ENCODE measurements at places on chromosomes 4 and X.

DNA sequence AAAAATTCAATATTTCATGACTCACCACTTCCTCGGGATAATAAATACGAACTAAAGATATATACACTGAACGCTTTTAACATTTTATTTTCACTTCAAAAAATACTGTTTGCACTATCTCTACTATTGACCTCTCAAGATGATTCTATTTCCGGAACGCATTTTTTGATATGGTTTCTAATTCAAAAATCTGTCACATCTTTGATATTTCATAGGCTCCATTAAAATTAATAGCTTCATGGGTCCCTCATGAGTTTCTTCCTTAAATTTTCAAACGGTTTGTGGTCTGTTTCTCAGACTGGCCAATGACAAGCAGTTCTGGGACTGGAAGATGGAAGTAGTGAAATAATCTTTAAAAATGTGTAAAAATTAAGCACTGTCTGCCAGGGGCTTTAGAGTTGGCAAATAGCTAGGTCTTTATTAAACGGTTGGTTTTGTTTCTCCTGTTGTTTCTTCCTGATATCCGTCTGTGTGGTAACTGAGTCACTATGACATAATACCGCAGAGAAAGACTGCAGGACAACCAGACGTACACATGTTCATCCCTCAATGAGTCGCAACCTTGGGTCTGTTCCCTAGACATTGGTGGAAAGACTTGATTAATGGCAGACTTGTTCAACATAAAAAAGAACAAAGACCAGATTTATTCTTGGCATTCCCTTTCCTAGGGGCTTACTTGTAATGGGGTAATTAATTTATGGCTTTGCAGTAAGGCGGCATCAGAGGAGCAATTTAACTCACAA lies 133.8 kb downstream of the PALLD start:
- no peak for DNase-seq

DNA sequence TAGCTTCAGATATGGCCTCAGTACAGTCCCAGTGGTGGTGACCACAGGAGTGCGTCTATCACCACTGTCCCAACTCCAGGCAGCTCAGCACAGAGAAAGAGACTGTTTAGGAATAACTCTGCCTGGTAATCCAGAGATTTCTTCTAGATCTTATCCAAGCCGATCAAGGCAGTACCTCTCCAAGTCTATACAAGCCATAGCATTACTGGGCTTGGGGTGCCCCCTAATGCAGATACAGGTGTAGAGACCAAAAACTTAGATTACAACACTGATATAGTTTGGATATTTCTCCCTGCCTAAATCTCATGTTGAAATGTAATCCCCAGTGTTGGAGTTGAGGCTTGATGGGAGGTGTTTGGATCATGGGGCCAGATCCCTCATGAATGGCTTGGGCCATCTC lies 100.9 kb downstream of the PTCHD1 start:
- DNase-seq: no peak

GRCh38 chrX:10039821-10040793 lies 72.9 kb downstream of the CLDN34 start:
- no peak for DNase-seq

DNA sequence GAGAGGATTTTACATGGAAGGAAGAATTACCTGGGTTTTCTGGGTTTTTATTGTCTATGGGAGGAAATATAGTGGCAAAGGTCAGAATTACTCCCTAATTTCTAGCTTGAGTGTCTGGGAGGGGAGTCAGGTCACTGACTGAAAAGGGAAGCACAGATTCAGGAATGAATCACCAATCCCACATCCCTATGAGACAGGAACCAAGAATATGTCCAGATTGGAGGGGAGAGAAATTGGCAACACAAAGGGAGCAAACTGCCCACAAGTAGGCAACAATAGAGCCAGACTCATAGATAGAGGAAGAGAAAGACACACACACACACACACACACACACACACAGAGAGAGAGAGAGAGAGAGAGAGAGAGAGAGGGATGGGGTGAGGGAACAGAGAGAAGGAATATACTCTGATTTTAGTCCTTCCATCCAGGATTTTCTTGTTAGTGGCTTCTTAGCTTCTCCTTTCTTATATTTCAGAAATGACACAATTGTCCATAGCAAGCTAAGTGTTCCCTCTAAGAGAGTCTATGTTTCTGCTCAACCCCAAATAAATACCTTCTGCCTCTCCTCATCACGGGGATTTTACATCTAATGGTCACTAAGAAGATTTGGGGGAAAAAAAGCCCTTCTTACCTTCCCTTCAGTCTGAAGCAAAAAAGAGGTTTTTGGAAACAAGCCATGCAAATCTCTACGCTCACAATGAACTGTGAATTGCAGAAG lies 12.0 kb downstream of the P2RY10 start:
- no peak for DNase-seq

- no peak for DNase-seq
Observed at GRCh38 chr4:168878623-168879022, 131.4 kb downstream of the CBR4 start.

DNA sequence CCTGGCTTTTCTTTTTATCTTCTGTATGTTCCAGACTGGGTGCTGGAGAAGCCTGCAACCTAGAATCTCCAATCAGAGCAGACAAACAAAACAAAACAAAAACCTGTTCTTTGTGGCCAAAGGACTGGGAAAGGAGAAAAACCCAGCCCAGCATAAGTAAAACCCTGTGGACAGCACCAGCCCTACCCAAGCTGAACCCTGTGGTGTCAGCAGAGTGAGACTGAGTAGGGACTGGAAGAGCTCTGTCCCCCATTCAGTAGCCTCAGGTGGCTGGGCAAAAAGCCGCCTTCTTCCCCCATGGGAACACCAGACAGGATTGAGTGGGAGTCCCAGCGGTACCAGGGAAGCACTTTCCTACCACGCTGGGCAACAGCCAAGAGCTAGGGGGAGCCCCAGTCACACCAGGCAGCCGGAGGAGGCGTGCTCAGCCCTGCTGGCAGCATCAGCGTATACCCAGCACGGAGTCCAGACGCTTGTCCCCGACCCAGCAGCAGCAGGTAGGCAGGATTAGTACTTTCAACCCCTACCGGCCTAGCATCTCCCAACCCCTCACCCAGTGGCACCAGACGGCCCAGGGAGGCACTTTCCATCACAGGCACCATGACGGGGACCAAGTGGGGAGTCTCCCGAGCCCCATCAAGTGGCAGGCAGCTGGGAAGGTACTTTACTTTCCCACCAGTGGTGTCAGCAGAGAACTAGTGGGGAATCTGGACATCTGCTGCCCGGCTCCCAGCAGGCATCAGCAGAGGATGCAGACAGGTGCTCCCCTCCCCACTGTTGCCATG lies 8.6 kb upstream of the JADE3 start:
- DNase-seq: peak; percentile 66

DNA sequence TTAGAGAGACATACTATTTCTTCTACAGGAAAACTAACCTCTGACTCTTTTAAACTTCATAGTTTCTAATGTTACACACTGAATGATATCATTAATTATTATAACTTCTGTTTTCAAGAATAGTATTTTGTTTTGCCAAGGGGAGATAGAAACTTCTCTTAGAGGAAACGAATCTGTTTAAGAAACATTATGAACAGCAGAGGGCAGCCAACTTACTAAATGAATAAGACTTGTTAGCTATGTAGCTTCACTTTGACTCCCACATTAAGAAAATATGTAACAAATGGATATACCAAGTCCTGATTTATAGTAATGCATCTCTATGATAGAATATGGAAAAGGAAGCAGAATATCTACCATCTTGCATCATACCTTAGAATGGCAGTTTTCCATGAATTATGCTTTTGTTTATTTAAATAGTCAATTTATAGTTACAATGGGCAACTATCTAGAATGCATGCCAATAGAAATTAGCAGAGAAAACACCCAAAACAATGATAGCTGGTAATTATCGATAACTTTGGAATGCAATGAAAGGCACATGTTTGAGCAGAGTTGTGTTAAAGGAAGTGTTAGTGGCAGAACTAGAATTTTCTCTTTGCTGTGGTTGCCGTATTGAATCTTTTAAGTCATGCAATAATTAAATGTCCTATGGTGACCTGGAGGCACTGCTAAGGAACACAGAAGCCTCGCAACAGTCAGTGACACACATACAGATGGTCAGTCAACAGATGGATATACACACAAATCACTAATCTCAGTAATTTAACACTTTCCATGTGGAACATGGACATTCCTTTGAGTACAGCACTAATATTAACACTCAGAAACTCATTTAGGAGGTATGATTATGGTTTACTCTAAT lies 105.7 kb upstream of the PDLIM3 start:
- peak; percentile 61 for DNase-seq

GRCh38 chr4:180542445-180543100 lies 1700.6 kb upstream of the TENM3 start:
- no peak for DNase-seq

DNA sequence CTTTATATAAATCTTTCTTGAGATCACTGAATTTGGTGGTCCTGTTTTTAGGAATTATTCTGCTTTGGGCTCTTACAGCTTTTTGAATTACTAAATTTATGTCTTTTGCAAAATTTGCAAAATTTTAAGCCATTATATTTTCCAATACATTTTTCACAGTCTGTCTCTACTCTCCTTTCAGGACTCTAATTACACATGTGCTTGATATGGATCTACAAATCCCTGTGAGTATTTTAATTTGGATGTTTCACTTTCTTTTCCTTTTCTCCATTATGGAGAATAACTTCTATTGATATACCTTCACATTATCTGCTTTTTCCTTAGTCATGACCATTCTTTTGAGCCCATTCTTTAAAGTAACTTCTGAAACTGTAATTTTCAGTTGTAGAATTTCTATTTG lies 315.4 kb downstream of the DCAF12L2 start:
- DNase-seq: no peak

GRCh38 chr4:54006755-54007154 lies 57.6 kb downstream of the CHIC2 start:
- DNase-seq: no peak

DNA sequence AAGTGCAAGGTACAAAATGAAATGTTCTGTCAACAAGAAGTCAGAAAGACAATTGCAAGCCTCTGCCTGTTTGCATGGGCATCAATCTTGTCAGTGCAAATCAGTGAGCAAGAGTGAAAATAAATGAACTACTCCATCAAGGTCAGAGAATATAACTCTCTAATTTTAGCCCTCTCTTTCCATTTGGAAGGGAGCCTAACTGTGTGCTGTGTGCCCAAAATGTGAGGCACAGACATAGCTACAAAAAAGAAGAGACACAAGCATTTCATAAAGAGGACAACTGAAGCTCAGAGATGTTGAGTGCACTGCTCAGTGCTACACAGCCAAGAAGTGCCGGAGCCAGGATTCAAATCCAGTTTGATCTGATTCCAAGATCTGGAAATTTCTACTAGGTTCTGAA lies 114.3 kb downstream of the SLC2A9 start:
- DNase-seq: no peak

- no peak for DNase-seq
Observed at GRCh38 chr4:143253166-143253565, 68.4 kb downstream of the USP38 start.

DNA sequence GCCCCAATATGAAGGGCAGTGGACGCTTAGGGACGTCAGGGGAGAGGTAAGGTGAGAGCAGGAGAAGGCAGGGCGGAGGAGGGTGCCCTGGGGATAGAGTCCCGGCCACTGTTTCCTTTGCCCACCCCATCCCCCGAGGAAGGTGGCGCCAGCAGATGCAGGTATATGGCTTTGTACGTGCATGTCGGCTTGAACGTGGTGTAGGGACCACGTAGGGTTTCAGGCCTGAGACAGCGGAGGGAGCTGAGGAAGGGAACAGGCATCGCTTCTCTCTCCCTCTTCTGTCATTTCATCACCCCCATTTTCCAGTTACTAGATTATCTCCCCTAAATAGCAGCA lies 97.9 kb downstream of the PHKA2 start:
- DNase-seq: no peak

DNA sequence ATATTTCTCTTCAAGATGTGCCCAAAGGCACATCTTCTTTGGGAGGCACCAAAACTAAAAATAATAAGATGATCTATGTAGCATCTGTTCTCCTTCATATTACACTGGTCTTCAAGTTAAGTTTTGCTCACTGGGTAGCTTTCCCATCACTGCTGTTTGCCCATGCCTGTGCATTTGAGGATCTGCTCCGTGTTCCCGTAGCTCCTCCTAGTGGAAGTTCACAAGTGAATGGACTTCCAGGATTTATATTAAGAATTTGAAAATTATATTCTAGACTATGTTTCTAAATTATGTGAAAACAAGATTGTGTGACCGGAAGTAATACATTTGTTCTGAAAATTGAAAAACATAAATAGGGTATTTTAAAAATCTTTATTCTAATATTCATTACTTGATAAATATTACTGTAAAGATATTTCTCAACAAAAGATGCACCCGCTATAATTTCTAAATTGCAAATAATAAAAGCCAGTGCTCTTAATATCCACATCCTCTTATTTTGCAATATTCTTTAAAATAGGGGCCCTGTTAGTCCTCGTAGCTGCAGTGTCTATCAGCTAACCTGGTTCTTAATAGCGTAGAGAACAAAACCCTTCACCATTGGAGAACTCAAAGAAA lies 147.7 kb downstream of the RBM46 start:
- DNase-seq: no peak

DNA sequence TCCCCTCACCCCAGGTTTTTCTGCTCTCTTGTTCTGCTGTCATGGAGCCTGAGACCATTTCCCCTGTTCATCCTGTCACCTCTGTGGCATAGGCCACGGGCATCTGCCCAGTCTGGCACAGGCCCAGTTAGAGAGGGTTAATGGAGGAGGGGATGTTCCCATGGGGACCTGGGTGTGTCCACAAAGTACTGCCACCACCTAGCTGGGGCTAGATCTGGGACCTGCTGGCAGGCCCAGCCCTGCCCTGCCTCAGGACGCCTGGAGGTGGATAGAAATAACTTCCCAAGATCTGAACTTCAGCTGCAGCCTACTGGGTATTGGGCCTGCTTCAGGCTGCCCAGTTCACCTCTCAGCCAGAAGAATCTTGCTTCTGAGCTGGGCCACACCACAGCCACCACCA lies 13.5 kb downstream of the EFNB1 start:
- no peak for DNase-seq

DNA sequence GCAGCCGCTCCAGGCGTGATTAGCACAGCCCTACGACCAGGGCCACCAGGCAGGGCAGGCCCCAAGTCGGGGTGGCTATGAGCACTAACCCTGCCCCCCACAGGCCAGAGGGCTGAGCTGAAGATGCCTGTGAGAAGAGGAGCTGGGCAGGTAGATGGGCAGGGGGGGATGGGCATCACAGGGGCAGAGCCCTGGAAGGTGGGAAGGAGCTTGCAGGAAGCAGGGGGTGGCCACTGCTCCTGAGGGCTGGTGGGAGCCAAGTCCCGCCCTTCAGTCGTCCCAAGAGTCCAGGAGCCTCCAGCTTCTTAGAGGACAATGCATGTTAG lies 7.3 kb upstream of the MXD4 start:
- DNase-seq: no peak

DNA sequence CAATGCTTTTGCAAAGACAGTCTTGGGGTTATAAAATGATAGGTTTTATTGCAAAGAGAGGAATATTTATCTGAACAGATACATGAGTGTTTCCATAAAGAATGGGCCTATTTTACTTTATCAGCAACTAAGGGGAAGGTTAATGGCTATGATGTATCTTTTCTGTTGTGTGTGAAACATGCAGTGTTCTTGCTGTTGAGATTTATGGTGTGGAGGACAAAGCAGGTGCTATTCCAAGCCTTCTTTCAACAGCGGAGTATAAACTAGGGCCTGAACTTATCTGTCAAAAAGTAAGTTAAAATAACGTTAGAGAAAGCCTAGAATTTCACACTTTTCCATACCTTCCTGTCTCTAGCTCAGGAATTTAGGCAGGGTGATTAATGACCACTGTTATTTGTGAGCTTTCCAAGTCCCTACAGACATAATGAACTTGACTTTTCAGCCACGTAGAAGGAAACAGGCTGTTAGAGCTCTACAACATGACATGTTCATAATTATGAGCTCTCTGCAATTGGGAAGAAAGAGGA lies 411.4 kb downstream of the IL1RAPL1 start:
- no peak for DNase-seq

GRCh38 chrX:8845469-8845868 lies 44.3 kb upstream of the FAM9A start:
- DNase-seq: no peak

All from GM13976 (cell line).